Stimulated activated CD4-positive, alpha-beta T cell treated with anti-CD3 and anti-CD28 coated beads, Interleukin-15, amount 100 ng/mL, for 48 hours (primary cell): ENCODE measurements at places on chromosomes 1 and 21.

- no peak for DNase-seq
Observed at GRCh38 chr1:35533586-35533985, 23.6 kb downstream of the KIAA0319L start.

DNA sequence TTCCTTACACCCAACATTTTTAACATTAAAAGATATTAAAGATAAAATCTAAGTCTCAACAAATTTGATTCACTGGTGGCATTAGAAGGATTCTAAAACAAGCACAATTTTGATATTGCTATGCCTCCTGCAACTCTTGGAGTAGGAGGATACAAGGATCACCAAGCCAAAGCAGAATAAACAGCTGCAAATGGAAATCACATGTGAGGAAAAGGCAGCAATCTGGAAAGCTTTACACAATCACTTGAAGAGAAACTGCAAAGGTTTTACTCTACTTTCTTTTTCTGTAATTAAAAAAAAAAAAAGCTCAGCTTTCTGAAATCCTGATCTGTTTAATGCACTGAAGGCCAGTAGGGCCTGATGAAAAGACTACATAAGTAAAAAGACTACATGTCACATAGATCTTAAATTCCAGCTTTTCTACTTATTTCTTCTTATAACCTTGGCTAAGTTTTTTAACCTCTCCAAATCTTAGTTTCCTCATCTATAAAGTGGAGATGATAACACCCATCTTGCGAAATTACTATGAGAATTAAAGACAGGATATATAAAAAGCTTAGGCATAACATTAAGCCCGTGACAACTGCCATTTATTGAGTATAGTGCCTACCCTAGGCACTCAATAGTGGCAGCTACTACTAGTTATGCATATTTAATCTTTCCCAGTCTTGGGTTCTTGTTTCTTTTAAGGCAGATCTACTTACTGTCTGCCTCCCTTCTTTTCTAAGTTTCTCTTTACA lies 73.5 kb downstream of the EPS15 start:
- no peak for DNase-seq

GRCh38 chr1:53541761-53542550 lies 82.8 kb downstream of the DMRTB1 start:
- DNase-seq, result no peak

GRCh38 chr1:244353551-244354091 lies 98.1 kb downstream of the ADSS2 start:
- peak; percentile 35 for DNase-seq

- DNase-seq, result no peak
Observed at GRCh38 chr21:36735201-36735515, 36.2 kb downstream of the SIM2 start.

GRCh38 chr1:106910798-106911197 lies 145.7 kb upstream of the PRMT6 start:
- no peak for DNase-seq

DNA sequence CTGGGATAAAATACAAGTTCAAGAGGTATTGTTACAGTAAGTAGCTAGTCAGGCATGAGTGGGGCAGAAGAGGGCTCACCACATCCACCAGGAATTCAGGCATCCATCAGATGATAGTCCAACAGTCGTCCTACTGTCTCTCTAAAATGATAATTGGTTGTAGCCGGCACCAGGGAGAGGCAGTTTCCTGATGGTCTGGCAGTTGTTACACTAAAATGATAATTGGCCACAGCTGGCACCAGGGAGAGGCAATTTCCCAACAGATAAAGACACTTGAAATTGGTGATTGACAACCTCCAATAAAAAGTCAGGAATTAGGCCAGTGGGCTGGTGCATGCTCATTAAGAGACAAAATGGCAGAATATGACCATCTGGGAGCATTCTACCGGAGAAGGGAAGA lies 545.8 kb downstream of the AMY1C start:
- no peak for DNase-seq

DNA sequence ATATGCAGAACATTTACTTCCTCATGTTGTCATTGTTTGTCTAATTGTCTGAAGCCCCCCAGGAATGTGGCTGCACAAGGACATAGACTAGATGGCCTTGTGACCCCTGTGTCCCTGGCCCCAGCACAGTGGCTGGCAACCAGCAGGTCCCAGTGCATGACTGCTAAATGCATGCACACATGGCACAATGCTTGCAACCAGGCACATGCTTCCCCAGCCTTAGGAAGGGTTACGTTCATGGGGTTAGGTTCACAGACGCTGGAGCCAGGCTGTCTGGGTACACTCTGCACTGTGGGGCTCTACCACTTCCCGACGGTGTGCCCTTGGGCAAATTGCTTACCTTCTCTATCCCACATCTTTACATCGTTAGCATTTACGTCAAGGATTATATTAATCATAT lies 21.2 kb upstream of the CLIC6 start:
- no peak for DNase-seq

GRCh38 chr1:110430901-110431300 lies 20.0 kb upstream of the PROK1 start:
- DNase-seq, result no peak

- no peak for DNase-seq
Observed at GRCh38 chr1:3510956-3511250, 56.4 kb downstream of the ARHGEF16 start.

DNA sequence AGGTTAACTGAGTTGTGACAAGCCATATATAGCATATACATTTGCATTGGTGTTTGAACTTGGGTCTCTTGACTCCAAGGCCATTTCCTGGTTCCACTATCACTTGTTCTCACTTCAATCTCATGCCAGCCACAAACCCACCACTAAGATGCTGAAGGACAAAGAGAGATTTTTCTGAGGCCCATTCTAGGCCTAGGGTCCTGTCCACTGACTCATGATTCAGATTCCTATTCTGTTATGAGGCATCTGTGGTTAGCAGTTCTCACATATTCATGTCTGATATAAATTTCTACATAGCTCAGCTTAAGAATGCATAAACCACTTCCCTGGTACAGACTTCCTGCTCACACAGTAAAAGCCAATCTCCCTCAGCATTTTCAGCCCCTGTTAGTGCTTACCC lies 326.1 kb upstream of the BEND5 start:
- DNase-seq, result no peak

GRCh38 chr21:14693997-14694396 lies 147.9 kb upstream of the SAMSN1 start:
- DNase-seq, result no peak

DNA sequence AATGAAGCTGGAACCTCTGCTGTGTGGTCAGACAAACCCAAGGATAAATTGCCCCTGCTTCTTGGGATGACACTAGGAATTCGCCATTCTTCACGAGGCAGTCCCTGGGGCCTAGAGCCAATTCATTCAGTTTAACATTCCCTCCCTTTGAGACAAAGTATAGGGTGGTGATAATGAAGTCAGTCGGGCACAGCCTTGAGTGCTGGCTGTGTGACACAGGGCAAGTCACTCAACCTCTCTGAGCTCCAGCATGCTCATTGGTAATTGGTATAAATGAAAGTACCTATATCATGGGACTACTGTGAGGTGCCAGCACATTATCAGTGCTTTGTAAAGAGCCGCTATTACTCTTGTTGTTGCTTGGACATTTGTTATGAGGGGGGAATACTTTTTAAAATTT lies 64.9 kb upstream of the DIRAS3 start:
- DNase-seq, result no peak

GRCh38 chr1:86149591-86149990 lies 7.0 kb downstream of the COL24A1 start:
- DNase-seq, result no peak

- no peak for DNase-seq
Observed at GRCh38 chr1:61079898-61080336, 2.4 kb upstream of the NFIA start.

- DNase-seq, result no peak
Observed at GRCh38 chr1:185860311-185860710, 126.1 kb downstream of the HMCN1 start.

DNA sequence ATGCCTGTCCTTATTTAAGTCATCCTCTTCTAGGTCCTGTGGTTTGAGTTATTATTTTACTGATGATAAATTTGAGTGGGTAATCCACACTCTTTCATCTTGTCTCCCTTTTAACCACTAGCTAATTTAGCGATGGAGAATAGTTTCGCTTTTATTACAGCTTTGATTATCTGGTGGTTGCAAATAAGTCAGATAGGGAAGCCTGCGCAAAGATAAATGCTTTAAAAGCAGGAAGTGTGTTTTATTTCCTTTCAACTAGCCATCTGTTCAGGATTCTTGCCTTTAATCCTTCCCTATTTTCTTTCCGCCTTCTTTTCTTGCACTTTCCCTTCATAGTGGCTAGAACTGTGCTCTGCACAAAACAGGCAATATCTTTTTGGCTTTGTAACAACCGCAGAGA lies 129.0 kb downstream of the TGFB2 start:
- no peak for DNase-seq

DNA sequence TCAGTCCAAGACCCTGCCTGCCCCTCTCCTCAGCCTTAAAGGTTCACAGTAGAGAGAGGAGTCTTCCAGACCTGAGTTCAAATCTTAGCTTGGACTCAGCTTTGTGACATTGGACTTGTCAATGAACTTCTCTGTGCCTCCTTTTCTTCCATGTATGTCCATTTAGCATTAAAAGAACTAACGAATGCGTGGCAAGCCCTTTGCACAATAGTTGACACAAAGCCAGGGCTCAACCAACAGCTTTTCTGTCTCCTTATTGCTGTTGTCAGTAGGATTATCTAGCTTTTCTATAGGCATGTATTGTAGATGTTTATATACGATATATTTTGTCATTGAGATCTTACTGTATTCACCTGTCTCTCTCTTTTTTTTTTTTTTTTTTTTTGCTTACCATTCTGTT lies 450.8 kb downstream of the PTPRU start:
- DNase-seq, result no peak

- no peak for DNase-seq
Observed at GRCh38 chr1:161727256-161727924, 6.0 kb downstream of the FCRLB start.

- DNase-seq, result no peak
Observed at GRCh38 chr1:34984435-34984792, 733 bp downstream of the TMEM35B start.

DNA sequence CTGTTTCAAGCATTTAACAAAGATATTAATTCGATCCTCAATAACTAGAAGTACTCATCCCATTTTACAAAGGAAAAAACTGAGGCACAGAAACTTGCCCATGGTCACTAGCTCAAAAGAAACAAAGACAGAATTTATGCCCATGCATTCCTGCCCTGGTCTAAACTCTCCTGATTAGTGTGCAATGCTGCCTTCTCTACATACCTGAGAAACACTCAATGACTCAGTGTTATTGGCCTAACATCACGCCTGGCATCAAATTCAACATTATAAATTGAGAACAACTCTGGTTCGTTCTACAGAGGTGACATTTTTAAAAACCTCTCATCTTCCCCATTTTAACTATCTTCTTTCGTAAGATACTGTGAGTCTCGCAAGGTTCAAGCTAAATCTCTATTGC lies 5.2 kb downstream of the APP start:
- DNase-seq, result no peak

- DNase-seq, result no peak
Observed at GRCh38 chr1:32971576-32971975, 7.0 kb upstream of the RNF19B start.

- DNase-seq, result no peak
Observed at GRCh38 chr1:64117492-64117891, 85.9 kb upstream of the UBE2U start.

DNA sequence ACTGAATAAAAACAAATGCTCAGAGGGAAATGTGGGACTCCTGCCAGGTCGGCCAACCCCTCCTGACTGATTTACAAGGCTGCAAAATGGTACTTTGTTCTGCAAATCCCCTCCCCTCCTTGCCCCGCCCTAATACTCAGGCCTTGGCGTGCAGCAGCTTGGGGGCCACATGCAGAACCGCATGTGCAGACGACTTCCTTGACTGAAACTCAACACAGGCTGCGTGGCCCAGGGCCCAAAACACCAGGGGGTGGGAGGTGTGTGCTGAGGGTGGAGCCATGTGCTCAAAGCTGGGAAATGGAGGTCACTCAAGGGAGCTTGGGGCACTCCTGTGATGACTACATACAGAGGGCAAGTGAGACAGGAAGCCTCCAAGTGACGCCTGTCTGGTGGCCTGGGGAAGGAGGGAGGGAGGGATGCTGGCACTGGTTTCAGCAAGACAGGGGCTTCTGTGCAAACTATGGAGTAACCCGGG lies 87.2 kb downstream of the MRPL37 start:
- DNase-seq, result peak; percentile 72

DNA sequence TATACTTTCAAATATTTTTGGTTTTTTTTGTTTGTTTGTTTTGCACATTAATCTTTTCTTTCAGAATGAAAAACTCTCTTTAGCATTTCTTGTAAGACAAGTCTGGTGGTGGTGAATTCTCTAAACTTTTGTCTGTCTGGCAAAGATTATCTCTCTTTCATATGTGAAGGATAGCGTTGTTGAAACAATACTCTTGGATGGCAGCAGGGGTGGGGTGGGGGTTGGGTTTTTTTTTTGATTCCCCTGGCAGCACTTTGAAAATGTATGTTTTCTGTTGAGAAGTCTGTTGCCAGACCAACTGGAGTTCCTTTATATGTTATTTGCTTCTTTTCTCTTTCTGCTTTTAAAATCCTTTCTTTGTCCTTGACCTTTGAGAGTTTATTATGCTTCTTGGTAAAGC lies 160.2 kb downstream of the VAV3 start:
- DNase-seq, result no peak

GRCh38 chr21:17554679-17555465 lies 42.0 kb downstream of the CXADR start:
- DNase-seq, result no peak

- DNase-seq, result no peak
Observed at GRCh38 chr21:45244799-45245340, 42.8 kb downstream of the POFUT2 start.

GRCh38 chr1:245715291-245715701 lies 560.5 kb downstream of the KIF26B start:
- no peak for DNase-seq
